Breast epithelium (tissue), 4 donors: ENCODE measurements at places on chromosomes 7 and 10. TPM values are rescaled to one million over a fixed set of nuclear protein-coding genes. Genes with fewer than 3 reads are reported as not detected.
A peak's percentile ranks its signal among the peaks of the same experiment; 100 is the strongest.

The AKR1C8 gene
- total RNA-seq: 0.33 TPM

The SYT15 gene
- total RNA-seq: 3.8 TPM

The SPAM1 gene
- not detected for total RNA-seq

The SEC61G gene
- total RNA-seq: 194 TPM

The ZNF716 gene
- total RNA-seq: not detected

The PTN gene
- total RNA-seq: 0.48 TPM

The AASS gene
- total RNA-seq: 50.1 TPM

The FXYD4 gene
- total RNA-seq: not detected

The GHRHR gene
- total RNA-seq: not detected

- DNase-seq: no peak
These were observed 9.2 kb downstream of the USP54 start for GRCh38 chr10:73581918-73582317.

DNA sequence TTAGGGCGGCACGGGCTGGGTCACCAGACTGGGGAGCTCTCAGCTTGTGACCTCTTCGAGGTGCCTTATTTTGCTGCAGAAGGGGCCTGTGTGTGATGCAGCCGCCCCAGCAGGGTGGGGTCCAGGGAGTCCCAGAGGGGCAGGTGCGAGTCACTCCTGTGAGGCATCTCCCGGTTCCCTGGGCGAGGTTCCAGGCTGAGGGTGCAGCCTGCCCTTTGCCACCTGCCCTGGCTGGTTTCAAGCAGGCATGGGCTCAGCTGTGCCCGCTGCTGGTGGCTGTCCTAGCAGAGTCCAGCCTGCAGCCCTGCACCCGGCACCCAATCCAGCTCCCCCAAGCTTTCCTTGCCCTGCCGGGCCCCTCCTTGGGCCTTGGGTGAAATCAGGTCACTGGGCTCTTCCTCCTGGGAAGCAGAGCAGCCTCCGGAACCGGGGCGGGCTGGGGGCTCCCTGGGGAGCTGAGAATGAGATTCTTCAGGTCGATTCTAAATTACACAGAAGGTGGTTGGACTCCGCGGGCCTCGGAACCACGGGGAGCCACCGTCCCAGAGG, 64.8 kb downstream of the PWWP2B start:
- DNase-seq: no peak

GRCh38 chr10:72687035-72687434, 4.9 kb upstream of the MCU start:
- DNase-seq: no peak

DNA sequence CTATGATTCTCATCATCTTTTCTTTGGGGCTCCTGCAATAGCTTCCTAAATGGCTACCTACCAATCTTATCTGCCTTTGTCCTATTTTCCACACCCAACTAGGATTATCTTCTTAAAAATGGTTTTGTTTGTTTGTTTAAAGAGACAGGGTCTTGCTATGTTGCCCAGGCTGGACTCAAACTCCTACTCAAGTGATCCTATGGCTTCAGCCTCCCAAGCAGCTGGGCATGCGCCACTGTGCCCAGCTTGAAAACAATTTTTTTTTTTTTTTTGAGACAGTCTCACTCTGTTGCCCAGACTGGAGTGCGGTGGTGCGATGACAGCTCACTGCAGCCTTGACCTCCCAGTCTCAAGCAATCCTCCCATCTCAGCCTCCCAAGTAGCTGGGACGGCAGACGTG, 14.9 kb downstream of the DNMBP start:
- no peak for DNase-seq

- no peak for DNase-seq
These were observed 14.0 kb upstream of the GTPBP4 start for GRCh38 chr10:974038-974784.

DNA sequence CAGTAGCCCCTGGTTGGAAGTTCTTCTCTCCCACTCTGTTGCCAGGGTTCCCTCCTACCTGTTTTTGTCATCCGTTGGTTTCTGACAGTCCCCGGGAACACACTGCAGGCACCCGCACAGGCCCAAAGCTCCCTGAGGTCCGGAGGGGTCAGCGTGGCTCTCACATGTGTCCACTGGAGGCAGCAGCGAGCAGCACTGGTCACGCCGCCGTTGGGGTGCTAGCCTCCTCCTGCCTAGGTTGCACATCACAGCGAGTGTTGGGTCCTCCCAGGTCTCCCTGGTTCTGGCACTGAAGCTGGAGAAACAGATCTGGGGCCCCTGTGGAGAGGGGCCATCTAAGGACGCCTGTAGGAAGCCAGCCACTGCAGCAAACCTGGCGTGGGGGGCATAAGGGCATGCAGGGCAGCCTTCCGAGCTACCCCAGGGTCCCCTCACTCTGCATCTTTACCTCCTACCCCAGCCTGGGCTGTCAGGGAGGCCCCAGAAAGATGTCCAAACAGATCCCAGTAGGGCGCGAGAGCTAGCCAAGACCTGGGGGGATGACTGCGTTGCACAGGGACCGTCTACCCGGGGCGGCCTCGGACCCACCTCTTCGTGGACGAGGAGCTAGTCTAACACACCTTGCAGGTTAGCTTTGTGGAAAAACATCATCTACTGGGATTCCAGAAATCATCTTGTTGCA, 28.9 kb downstream of the LRRC27 start:
- DNase-seq: no peak

DNA sequence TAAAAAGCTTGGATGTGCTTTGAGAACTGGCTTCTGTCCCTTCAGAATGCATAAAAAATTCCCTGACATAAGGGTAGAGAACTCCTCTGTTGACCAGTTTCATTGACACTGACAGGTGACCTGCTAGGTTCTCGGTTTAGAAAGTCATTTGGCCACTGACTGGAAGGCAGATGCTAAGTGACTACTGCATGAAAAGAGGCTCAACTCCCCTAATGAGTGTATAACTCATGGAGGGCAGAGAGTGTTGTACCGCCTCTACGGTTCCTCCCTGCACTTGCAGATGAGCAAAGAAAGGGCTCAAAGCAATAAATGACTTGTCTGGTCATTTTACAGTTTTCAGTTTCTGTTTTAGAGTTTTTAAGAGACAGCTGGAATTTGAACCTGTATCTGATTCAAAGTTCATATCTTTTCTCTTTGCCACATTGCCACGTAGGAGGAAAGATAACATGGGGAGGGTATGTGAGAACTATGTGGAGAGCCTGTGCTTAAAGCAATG, 2.9 kb upstream of the FGL2 start:
- DNase-seq: no peak

DNA sequence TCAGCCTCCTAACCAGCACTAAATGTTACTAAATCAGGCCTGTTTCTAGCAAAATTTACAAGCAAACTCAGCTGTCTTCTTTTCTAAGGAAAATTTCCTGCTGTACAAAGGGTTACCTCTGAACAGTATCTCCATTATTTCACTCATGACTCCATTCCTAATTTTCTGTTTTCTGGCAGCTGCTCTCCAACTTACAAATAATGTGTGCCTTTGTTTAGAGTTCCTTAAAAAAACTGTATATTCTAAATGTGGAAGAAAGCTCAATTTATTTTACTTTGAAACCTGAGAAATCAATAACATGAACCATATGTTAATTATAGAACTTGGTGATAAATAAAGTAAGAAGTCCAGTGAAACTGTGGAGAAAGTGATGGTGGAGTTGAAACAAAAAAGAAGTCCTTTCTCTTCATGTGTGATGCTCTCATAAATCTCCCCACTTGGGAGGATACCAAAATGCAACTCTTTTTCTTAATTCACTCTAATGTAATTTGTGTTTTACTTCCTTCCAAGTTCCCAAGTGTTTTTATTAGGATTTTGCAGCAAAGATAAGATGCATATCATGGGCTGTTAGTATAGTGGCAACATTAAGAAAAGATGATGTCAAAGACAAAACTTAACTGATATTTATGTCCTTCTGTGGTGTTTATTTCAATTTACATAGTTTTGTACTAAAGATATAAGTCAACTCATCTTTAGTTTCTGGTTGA, 74.8 kb downstream of the CDK6 start:
- no peak for DNase-seq

- DNase-seq: no peak
These were observed 83.0 kb downstream of the CXCL12 start for GRCh38 chr10:44301781-44302355.

DNA sequence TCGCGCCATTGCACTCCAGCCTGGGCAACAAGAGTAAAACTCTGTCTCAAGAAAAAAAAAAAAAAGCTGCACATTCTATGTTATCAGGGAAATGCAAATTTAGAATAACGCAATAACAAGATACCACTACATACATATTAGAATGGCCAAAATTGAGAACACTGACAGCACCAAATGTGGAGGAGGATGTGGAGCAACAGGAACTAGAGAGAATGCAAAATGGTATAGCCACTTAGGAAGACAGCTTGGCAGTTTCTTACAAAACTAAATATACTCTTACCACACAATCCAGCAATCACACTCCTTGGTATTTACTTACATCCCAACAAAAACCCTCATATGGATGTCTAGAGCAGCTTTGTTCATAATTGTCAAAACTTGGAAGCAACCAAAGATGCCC, 76.8 kb downstream of the ALOX5 start:
- no peak for DNase-seq

DNA sequence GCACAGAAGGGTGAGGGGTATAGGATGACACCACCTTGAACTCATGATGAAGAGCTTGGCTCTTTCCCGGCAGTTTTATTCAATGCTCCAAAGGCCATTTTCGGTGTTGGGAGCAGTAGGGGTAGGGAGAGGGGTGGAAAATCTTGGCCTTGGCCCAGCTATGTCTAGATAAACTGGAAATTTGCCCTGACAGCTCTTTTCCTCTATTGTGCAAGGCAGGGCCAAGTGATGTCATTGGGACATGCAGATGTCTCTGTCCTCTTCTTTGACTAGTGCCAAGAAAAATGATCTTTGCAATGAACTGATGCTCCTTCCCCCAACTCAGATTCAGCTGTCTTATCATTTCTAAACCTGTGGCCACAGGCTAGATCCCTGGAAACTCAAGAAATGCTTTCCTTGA, 27.7 kb upstream of the PRKCQ start:
- DNase-seq: no peak

- DNase-seq: no peak
These were observed 3.4 kb downstream of the PDGFA start for GRCh38 chr7:516216-516605.

DNA sequence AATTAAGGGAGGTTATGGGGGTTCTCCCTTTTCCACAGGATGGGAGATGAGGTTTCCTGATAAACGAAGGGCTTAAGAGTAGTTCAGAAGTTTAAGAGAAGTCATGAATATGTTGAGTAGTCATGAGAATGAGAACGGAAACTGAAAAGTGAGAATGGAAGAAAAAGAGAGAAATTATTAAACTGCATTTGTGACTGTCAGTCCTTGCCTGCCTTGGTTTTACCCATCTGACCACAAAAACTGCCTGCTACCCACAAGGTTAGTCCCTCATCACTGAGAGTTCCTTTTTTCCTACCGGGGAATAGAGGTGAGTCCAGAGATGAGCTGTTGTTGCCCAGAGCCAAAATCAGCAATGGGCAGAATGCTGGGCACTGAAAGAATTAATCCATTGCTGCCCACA, 174.1 kb upstream of the BET1 start:
- no peak for DNase-seq

DNA sequence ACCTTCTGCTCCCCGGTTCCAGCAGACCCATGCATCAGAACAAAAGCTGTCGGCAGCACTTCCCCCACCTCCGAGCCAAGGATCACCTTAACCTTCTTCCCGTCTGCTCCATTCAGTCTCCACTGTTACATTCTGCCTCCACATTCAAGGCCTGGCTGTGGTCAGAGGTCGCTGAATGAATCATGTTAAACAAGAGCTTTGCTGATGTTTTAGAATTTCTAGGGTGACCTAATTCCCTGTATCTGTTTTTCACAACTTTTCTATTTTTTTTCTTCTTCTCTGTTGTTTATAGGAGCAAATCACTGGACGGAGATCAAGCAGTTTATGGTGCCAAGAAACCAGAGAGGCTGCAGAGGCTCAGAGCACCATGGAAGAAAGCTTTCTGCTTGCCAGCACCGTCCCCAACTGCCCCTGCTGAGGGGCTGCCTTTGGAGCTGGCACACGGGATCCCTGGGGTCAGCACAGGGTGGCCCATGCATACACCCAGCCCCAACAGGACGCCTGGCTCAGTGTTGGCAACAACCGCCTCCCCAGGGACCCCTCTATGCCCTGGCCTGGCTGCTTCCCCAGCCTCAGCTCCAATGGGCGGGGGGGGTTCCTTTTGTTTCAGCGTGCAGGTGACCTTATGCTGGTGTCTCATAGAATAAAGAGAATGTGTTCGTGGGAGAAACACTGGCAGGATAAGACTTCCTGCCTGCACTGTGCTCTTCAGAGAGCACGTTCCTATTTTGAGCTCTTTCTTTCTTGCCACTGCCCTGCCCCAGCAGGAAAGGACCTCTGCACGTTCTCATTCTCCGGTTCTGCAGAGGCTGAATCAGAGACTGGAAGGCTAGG, 182.7 kb upstream of the LYZL2 start:
- DNase-seq: peak; percentile 21

DNA sequence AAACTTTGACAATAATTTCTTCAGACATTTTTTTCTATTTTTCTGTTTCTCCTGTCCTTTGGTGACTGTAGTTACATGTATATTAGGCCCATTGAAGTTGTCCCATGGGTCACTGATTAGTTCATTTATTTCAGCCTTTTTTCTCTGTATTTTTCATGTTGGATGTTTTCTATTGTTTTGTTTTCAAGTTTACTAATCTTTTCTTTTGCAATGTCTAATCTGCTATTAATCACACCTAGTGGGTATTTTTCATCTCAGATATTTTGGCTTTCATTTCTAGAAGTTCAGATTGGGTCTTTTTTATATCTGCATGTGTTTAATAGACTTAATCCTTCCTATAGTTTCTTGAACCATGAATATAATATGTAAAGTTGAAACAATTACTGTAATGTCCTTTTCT, 84.7 kb downstream of the PALS2 start:
- DNase-seq: no peak

DNA sequence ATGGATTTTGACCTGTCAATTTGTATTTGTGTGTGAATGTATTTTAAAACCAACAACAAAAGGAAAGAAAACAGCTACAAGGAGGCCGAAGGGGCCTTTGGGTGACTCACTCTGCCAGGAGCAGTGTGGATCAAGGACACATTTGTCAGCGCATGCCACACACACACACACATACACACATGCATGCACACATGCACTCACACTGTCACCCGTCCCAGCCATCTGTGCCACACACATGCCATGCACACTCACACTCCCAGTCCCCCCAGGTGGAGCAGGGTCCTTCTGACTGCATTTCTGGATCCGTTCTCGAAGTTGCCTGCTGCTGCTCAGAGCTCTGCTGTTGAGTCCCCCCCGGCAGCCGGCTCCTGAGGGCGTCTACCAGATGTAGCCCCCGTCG, 26.0 kb downstream of the SPOCK2 start:
- no peak for DNase-seq

- DNase-seq: no peak
These were observed 986 bp downstream of the NRP1 start for GRCh38 chr10:33333260-33334101.

DNA sequence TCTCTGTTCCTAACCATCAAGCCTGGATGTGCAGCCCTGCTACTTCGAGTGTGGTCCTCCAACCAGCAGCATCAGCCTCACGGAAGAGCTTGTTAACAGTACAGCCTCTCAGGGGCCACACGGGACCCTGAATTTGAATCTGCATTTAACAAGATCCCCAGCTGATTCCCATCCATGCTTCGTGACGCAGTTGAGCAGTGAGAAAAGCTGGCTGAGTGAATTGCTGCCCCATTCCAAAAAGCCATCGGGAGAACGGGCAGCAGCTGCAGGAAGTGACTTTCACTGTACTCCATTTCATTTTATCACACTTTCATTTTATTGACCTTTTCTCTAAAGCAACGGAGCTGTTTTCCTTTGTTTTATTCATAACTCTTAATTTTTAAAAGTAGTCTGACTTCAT, 22.5 kb downstream of the FAM171A1 start:
- DNase-seq: no peak

- peak; percentile 98 for DNase-seq
These were observed at the start of gene PTER for GRCh38 chr10:16436758-16437539. Gene PTER (plus strand): TSS chr10:16437010. CDS start chr10:16484385, 47,375 bp downstream.

- no peak for DNase-seq
These were observed 92.3 kb upstream of the BAIAP2L1 start for GRCh38 chr7:98493030-98493778.
